ENCODE measurements at places on chromosomes 7 and 10. TPM values are rescaled to one million over a fixed set of nuclear protein-coding genes. Genes with fewer than 3 reads are reported as not detected.

FIS1 gene
- total RNA-seq = 293 TPM

HOXA9 gene
- total RNA-seq = 0.28 TPM

AKR1D1 gene
- total RNA-seq = not detected

GPNMB gene
- under 0.01 TPM for total RNA-seq

DNA sequence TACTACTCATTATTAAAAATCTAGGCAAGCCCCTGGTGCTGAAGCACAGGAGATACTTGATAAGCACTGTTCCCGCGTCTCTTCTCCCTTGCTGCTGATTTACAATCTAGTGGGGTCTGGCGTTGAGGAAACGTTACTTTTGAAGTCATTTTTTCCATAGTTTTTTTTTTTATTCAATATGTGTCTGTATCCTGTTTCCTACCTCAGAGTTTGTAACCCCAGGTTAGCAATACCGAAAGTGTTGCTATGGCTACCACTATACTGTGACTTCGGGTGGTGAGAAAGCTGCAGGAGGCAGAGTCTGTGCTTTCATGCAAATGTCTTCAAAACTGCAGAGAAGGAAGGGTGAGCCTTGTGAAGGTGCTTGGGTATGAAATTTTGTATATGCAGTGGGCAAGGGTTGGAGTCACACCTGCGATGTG lies 458.8 kb upstream of the GHITM start:
- no peak for DNase-seq

- peak; percentile 80 for DNase-seq
Observed at GRCh38 chr7:139645572-139646523, 122.4 kb downstream of the CLEC2L start.

DNA sequence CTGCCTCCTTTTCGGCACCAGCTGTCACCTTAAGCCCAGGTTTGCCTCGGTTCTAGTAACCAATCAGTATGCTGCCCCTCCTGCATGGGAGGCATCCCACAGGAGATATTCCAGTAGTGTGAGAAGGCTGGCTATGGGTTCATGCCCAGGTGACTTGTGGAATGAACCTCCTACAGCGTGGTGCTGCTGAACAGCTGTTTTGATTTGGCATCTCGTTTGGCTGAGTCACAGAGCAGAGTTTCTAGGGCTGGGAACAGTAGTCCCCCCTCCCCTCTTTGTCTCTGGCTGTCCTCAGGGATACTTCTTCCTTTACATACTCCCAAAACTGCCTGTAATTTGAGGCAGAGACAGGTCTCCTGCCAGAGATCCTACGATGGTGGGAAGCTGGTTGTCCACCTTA lies 16.1 kb downstream of the R3HCC1L start:
- peak; percentile 56 for DNase-seq

DNA sequence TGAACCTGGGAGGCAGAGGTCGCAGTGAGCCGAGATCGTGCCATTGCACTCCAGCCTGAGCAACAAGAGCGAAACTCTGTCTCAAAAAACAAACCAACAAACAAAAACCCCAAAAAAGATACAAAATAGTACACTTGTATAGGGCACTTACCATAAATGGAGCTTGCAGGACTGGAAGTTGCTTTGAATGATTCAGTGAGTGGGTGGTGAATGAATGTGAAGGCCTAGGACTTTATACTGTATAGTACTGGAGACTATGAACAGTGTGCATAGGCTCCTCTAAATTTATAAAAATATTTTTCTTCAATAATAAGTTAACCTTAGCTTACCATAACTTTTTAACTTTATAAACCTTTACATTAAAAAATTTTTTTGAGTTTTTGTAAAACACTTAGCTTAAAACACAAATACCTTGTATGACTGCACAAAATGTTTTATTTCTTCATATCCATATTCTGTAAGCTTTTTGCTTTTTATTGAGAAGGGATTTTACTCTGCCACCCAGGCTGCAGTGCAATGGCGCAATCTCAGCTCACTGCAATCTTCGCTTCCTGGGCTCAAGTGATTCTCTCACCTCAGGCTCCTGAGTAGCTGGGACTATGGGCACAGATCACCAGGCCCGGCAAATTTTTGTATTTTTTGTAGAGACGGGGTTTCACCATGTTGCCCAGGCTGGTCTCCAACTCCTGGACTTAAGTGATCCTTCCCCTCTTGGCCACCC lies 6.9 kb upstream of the H2AZ2 start:
- DNase-seq = peak; percentile 47

DNA sequence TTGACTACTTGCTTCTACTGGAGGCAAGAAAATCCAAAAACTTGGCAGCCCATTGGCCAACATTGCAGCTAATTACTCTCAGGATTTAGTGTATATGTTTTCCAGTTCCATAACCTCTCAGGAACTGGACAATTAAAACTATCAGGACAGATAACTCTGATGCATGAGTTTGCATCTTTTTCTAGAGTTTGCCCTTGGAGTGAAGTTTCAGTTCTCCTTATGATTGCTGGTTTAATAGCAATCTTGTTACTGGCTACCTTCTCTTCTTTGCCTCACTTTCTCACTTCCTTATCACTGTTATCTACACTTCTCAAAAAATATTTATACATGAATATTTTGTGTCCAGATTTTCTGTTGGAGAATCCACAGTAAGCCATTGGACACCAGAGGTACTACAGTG lies 735.9 kb downstream of the PCDH15 start:
- no peak for DNase-seq

- no peak for DNase-seq
Observed at GRCh38 chr10:74859546-74859945, 33.1 kb downstream of the KAT6B start.

DNA sequence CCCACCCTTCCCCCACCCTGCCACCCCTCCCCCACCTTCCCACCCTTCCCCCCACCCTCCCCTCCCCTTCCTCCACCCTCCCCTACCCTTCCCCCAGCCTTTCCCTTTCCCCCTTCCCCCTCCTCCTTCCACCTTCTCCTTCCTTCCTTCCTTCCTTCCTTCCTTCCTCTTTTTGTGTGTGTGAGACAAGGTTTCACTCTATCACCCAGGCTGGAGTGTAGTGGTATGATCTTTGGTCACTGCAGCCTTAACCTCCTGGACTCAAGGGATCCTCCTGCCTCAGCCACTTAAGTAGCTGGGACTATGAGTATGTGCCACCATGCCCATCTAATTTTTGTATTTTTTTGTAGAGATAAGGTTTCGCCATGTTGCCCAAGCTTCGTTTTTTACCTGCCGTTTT lies 35.2 kb downstream of the CYP17A1 start:
- no peak for DNase-seq

GRCh38 chr7:144691240-144691639 lies 144.6 kb downstream of the TPK1 start:
- no peak for DNase-seq

DNA sequence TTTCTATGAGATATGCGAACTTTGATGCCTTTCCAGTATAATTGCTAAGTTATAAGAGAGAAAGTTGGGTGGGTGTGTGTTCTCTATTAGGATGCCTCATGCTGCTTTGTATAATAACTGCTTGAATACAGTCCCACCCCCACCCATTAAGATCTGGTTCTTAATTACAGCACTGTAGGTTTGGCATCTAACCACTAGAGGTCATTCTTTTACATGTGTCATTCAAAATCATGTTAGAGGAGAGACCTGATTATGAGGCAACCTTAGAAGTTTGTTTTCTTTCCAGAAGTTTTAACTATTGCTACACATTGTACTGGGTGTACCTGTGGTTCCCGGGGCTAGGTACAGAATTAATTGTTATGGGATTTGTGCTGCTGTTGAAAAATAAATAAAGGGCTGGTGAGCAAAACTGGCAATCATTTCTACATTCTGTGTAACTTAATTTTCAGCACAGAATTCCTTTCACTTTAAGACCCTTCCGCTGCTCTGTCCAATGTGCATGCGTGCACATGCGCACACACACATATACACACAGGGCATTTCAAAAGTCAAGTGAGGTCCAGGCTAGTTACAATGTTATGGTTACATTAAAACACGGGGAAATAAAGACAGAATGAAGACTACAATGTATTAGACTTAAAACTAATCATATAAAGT lies 1156.3 kb downstream of the SORCS3 start:
- no peak for DNase-seq

DNA sequence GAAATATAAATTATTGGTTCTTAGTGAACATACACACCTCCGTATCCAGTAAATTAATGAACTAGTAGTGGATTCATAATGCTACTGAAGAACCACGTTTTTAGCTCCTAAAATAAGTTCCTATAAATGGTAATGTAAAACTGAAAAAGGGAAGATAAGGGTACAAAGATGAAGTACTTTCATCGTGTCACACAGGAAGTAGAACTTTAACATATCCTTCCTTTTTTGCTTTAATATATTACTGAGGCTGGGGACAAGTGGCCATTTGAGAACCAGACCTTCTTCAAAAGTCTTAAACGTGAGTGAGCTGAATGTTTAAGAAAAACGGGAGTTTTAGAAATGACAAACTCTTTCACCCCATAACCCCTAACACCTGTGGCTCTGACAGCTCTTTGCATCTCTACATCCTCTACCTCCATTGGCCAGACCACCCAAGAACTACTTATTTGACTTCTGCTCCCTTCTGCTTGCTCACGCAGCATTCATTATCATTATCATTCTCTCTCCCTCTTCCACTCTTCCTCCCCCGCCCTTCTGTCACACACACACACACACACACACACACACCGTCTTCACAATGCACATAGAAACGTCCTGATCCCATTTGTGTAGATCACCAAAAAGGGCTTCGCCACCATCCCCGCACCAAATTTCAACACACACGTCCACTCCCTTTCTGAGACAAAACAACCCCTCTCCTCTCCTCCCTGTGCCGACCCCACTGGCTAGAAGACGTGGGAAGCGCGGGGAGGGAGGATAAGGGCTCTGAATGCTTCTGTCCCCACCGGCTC lies 677 bp downstream of the SKAP2 start:
- DNase-seq = peak; percentile 52

DNA sequence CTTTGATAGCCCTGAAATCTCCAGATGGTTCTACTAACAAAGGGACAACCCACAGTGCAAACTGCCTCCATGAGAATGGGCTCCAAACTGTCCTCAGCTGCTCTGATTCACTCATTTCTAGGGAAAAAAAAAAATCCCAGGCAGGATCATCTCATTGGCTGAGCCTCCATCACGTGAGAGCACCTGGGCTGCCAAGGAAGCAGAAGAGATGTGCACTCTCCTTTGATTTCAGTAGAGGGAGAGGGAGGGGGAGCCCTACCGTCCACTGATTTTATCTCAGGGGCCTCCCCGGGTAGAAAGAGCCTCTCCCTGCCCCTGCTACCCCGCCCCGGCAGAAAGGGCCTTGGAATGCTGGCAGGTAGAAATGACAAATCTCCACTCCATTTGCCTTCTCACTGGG lies 725.4 kb downstream of the PHTF2 start:
- DNase-seq = no peak

DNA sequence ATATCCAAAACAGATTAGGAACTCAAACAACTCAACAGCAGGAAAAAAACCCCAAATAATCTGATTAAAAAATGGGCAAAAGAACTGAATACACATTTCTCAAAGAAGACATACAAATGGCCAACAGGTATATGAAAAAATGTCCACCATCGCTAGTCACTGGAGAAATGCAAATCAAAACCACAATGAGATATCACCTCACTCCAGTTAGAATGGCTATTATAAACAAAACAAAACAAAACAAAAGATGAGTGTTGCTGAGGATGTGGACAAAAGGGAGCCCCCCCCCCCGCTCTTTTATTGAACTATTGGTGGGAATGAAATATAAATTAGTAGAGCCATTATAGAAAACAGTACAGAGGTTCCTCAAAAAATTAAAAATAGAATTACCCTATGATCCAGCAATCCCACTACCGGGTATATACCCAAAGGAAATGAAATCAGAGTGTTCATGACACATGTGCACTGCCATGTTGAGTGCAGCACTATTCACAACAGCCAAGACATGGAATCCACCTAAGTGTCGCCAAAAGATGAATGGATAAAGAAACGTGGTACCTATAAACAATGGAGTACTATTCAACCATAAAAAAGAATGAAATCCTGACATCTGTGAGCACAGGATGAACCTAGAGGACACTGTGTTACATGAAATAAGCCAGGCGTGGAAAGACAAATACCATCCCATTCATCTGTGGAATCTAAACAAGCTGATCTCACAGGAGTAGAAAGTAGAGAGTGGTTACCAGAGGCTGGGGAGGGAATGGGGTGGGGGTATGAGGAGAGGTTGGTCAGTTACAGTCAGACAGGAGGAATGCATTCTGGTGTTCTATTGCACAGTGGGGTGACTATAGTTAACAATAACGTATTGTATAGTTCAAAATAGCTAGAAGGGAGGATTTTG lies 78.1 kb upstream of the RHEB start:
- peak; percentile 93 for DNase-seq

DNA sequence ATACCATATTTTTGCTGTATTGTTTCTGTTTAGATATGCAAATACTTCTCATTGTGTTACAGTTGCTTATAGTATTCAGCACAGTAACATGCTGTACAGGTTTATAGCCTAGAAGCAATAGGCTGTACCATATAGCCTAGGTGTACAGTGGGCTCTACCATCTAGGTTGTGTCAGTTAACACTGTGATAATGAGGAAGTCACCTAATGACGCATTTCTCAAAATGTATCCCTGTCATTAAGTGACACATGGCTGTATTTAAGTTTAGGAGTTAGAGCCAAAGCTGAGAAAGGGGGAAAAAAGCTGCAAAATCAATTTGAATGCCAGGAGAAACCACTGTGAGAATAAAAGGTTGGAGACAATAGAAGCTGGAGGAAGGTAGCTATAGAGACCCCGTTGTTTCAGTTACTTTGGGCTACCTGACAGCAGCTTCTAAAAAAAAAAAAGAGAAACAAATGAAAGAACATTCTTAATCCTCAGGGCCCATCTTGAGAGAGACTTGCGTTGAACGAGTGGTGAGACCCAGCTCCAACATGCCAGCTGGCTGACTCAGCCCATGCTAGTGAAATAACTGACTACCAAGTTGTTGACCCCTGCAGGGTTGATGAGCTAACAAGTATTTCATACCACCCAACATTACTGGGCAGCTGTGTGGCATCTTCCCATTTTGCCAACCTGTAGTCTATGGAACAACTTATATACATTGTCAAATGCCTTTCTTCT lies 8.7 kb downstream of the STARD3NL start:
- peak; percentile 61 for DNase-seq

GRCh38 chr7:73507556-73507955 lies 14.5 kb downstream of the BAZ1B start:
- no peak for DNase-seq

DNA sequence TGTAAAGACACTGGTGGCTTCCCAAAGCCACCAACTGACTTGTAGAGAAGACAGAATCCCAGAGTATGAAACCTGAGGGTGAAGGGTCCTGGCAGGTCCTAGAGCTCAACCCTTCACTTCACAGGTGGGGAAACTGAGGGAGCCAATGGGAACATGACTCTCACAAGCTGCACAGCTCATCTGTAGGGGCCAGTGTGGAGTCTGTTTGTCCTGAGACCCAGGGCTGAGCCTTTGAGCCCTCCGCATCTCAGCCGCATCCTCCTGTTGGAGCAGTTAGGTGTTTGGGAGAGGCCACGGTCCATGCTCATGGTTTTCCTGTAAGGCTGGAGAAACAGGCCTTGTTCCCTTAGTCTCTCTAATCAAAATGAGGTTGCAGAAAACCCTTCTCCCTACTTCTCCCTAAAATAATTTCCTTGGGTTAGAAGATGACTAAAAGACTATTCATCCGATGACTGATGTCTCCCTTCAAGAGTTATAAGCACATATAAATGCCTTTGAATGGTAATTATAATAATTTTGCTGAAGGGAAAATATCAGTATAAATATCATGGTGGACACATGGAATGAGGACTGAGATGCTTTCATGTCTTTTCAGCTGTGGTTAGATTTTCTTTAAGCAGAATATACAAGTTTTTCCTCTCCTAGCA lies 10.3 kb downstream of the HTRA1 start:
- peak; percentile 56 for DNase-seq

- DNase-seq = no peak
Observed at GRCh38 chr10:81696609-81697388, 178.2 kb upstream of the NRG3 start.

- peak; percentile 80 for DNase-seq
Observed at GRCh38 chr7:133770863-133771492, 356.2 kb upstream of the LRGUK start.
